Fibroblast of skin of right biceps (primary cell): ENCODE measurements at places on chromosomes 5 and 9.

DNA sequence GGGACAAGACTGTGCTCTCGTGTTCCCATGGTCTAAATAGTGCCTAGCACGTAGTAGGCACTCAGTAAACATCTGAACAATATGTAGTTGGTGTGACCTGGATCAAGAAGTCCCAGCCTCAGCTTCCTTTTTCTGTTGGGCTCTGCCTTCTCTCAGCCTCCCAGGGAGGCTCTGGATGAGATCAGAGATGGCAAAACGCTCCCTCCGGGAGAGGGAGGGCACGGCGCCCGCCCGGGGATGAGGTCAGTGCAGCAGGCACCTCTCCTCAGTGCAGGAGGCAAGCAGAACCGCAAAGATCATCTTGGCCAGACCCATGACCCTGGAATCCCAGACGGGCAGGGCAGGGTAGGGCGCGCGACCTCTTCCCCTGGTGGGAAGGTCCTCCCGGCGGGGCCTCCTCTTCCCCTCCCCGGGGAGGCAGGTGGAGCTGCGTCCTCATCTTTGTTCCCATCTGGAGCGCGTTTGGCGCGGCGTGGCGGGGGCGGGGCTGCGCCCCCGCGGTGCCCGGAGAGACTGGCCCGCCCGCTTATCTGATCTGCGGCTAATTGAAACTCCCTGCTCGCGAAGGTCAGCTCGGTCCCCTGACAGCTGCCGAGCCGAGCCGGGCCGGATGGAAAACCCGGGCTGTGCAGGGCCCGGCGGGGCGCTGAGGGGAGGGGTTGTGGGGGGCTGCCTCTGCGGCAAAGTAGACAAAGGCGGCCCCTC, 60.9 kb downstream of the CXXC5 start:
- DNase-seq = peak; percentile 61

DNA sequence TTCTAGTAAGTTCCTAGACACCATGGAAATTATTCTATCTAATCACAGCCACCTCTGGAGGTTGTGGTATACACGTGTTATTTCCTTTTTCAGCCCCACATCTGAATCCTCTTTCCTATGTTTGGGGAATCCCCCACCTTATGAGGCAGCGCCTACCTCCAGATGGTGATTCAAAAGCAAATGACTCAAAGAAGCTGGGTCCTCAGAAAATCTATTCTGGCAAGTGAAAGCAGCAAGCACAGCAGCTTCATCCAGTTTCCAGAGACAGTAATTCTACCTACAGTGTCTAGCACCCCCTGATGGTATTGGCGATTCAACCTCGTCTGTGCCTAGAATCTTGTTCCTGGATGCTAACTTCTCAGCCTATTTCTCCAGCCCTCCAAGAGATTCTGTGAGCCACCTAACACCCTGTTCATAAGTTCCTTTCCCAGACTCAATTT, 43.0 kb downstream of the STRBP start:
- DNase-seq = peak; percentile 56

GRCh38 chr9:112194969-112195431, 19.9 kb upstream of the SUSD1 start:
- no peak for DNase-seq

GRCh38 chr9:38350529-38350928, 42.0 kb upstream of the ALDH1B1 start:
- no peak for DNase-seq

GRCh38 chr9:86983249-86983619, 35.9 kb upstream of the GAS1 start:
- DNase-seq = peak; percentile 81

DNA sequence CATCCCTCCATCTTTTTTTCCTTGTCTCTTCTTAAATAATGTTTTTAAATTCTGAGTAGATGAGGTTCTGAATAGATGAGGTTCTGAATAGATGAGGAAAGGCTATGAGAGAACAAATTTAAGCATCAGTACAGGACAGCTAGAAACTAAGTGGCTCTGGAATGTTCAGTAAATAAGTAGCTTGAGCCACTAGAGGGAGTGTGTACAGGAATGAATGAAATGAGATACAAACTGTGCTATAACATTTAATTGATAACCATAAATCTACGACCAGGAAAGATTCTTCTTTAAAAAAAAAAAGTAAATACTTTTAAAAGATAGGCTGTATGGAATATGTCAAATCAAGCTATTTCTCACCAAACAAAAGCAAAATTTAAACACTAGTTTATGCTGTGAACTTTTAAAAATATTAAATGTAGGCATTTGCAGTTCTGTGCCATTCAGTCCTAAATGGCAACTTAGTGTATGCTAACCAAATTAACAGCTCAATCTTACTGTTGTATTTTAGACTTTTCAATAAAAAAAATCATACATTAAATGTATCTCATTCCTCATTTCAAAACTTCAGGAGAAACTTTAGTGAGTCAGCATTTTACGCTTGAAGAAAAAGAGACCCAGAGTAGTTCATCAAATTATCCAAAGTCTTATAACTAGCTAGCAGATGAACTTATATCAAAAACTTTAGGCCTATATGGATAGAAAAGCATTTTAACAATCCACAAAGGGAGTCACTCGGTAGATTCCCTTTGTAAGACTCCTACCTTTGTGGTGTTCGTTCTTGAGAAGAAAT, 70.4 kb upstream of the SNX2 start:
- peak; percentile 58 for DNase-seq

DNA sequence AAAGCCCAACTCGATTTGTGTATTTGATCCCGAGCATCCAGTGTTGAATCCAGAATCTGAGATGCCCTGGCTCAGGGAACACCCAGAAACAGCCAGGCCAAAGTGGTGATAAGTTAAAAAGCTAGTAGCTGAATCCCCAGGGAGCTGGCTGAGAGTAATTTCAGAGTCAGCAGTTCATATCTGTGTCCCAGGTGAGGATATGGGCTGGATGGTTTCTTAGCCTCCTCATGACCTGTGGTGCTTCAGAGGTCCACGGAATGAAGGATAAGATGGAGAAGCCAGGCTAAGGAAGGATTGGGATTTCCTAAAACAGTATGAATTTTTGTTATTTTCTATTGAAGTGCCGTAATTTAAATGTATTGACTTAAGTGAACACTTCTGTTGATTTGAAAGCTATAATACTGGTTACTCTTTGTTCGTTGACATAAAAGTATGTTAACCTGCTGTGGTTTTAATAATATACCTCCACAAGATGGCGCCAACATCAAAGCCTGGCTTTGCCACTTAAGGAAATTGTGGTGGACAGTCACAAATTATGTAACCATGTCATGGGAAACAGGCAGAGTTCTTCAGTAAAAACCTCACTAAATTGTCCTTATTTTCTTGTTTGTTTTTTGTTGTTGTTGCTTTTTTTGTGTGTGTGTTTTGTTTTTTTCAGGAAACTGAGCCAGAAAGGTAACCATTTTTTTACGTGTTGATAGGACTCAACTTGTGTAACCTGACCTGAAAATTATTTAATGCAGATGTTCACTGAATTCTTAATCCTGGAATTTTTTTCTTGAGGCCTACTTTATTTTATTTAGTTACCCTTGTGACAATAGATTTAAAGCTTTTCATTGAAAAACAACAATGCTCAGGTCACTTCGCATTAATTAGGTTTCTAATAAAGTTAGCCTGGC, 11.4 kb downstream of the MTAP start:
- DNase-seq = peak; percentile 77

- DNase-seq = no peak
These were observed 38.0 kb downstream of the VAV2 start for GRCh38 chr9:133953976-133954709.

- peak; percentile 48 for DNase-seq
These were observed 591 bp downstream of the ABCA1 start for GRCh38 chr9:104927216-104927911.

GRCh38 chr5:134813407-134813806, 32.4 kb upstream of the C5orf24 start:
- no peak for DNase-seq

DNA sequence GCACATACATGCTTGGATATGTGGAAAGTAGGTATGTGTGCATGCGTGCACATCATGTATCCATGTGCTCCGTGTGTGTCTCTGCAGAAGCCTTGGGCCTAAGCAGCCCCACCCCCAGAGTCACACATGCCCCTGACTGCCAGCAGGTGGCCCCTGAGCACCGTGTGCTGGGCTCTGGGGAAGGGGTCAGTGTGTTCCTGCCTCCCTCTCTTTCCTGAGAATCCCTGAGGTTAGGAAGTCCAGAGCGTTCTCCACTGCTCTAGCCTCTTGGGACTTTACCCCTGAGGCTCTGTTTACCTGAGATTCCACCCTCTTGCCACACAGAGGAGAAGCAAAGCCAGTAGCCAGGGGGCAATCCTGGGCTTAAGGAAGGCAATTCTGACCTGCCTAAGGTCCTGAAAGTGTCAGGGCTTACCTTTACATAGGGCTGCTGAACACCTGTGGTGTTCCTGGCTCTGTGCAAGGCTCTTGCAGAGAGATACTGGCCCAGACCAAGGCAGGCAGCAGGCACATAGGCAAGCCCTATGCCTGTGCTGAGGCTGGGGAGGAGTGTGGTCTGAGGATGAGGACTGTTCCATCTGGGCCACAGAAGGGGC, 207.3 kb downstream of the TMEM38B start:
- DNase-seq = peak; percentile 56

- DNase-seq = no peak
These were observed 361.7 kb downstream of the TAF11L14 start for GRCh38 chr5:17995997-17996396.

GRCh38 chr5:2176581-2176980, 293.9 kb upstream of the IRX4 start:
- no peak for DNase-seq

- DNase-seq = no peak
These were observed 154.0 kb downstream of the OLFM1 start for GRCh38 chr9:135241381-135242048.

- DNase-seq = no peak
These were observed 4.5 kb downstream of the LRRTM2 start for GRCh38 chr5:138870611-138871010.

DNA sequence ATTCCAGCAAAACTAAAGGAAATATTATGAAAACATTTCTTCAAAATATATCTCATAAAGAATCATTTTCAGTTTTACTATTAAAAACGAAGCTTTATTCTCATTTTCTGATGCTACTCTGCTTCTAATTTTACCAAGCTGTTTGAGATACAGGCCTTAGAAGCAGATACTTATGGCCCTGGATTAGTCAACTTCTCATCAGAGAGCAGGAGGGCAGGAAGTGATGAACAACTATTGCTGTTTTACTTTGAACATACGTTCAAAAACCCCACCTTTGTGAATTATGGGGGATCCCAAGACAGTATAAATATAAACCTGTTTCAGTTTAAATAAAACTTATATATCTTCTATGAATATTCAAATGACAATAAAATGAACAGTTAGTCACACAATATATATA, 16.0 kb downstream of the MPDZ start:
- no peak for DNase-seq

DNA sequence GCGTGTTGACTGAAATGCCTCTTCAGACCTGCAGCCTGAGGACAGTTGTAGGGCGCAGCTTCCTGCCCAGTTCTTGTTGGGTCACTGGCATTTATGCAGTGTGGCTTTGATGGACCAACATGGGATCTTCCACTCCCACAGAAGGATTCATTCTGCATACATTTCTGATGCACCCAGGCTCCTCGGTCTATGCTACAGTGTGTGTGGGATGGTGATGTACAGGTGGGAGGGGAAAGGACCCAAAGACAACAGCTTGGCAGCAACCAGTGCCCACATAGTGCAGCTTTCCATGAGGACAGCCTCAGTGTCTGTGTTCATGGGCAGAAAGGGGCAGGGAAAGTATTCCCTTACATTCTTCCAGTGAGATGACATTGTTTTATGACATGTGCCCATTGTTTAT, 237.9 kb downstream of the ARHGEF28 start:
- no peak for DNase-seq

GRCh38 chr5:142215915-142216681, 107.5 kb downstream of the NDFIP1 start:
- DNase-seq = peak; percentile 99

- DNase-seq = no peak
These were observed 483.7 kb downstream of the BNC2 start for GRCh38 chr9:16386827-16387077.

GRCh38 chr5:99019812-99020697, 91.2 kb upstream of the CHD1 start:
- DNase-seq = peak; percentile 89

DNA sequence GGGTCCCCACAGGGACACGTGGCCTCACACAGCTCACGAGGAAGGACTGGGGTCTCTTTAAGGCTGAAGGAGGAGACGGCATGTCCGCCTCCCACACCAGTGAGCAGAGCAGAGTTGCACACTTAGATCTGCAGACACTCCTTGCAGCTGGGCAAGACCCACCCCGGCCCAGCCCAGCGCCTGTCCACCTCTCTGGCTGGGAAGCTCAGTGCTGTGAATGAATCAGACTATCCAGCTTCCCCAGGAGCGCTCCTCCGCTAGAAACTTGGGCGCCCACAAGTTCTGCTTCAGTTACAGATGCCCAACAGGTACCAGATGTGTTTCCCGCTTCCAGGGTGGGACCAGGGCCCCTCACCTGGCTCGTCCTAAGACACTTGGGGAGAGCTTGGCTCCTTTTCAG, 78.9 kb downstream of the NSUN2 start:
- DNase-seq = no peak

GRCh38 chr5:128074171-128074570, 9.4 kb upstream of the SLC12A2 start:
- DNase-seq = no peak
